ENCODE measurements at places on chromosomes 2 and 18.

GRCh38 chr2:141513853-141514252 is 617.0 kb downstream of the LRP1B start:
- no peak for DNase-seq

- no peak for DNase-seq
Observed at GRCh38 chr2:112004253-112004645, 50.8 kb upstream of the TMEM87B start.

DNA sequence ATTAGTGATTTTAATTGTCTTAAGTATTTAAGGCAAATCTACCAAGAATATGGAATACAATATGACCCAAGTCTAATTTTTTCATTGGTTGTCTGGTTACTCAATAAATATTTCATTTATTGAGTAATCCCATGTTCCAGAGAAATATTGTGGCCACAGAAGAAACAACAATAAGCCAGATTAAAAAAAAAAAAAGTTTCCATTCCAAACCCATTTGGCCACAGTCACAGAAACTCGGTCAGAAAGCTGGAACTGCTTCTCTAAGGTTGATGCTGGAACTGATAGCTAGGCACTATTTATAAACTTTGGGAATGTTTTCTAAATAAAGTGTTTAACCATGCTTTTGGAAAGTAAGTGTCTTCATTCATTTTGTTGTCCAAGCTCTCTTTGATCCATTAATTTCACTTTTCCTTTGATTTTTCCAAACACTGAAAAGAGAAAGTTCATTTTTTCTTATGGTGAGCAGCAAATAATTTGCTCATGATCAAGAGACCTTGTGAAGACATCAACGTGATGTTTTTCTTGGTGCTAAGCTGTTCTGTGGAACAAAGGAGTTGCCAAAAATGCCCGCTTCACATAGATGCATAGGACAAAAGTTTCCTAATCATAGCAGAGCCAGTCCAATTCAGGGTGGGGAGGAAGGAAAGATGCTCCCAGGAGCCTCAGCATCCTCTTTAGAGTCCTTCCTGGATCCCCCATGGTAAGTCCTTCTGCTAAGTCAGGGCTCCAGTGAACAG is 72.1 kb upstream of the CCBE1 start:
- DNase-seq = no peak

DNA sequence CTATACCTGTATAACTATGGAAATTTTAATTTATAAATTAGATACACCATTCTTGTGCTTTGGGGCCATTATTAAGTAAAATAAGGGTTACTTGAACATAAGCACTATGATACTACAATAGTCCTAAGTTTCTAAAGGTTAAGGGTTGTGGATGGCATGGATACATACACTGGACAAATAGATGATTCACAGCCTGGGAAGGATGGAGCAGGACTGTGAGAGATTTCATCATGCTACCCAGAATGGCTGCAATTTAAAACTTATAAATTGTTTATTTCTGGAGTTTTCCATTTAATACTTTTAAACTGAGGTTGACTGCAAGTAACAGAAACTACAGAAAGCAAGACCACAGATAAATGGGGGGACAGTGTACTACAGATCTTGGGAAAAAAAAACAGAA is 295.8 kb upstream of the ZNF804A start:
- no peak for DNase-seq

GRCh38 chr2:136206613-136207012 is 88.7 kb upstream of the CXCR4 start:
- DNase-seq = no peak

DNA sequence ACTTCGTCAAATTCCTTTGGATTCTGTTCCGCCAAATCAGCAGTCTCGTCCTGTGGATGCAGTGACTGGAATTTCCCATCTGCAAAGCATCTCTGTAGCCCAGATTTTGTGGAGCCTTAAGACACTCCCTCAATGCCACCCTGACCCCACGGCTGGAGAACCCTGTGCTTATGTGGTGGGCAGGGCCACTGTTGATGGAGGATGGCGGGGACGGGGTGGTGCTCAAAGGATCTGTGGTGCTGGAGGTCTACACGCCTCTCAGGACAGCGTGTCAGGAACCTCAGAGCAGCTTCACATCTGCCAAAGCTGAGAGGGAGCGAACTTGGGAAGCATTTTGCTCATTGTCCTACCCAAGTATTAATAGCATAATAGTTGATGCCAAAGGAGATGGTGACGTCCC is 200.1 kb downstream of the MGAT5 start:
- DNase-seq = no peak

- no peak for DNase-seq
Observed at GRCh38 chr18:50726960-50727589, 92.7 kb downstream of the MRO start.

GRCh38 chr2:202036601-202037037 is 3.0 kb downstream of the FZD7 start:
- no peak for DNase-seq

GRCh38 chr18:51543658-51544155 is 346.2 kb upstream of the MEX3C start:
- DNase-seq = no peak

- DNase-seq = no peak
Observed at GRCh38 chr2:45761635-45762034, 110.2 kb downstream of the PRKCE start.

DNA sequence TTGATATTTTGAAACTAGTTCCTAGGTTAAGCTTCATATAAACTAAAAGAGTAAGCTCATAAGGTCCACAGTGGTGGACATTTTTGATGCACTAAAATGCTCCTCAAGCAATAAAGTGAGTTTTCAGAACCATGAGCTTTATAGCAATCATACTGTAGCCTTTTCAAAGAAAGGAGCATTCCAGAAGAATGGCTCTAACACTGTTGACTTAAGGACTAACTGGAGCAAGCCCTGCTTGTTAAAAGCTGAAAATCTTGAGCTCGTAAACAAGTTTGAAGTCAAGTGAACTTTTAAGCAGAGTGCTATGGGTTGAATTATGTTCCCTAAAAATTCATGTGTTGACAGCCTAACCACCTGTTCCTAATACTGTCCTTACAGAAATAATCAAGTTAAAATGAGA is 38.0 kb downstream of the KYNU start:
- DNase-seq = no peak

DNA sequence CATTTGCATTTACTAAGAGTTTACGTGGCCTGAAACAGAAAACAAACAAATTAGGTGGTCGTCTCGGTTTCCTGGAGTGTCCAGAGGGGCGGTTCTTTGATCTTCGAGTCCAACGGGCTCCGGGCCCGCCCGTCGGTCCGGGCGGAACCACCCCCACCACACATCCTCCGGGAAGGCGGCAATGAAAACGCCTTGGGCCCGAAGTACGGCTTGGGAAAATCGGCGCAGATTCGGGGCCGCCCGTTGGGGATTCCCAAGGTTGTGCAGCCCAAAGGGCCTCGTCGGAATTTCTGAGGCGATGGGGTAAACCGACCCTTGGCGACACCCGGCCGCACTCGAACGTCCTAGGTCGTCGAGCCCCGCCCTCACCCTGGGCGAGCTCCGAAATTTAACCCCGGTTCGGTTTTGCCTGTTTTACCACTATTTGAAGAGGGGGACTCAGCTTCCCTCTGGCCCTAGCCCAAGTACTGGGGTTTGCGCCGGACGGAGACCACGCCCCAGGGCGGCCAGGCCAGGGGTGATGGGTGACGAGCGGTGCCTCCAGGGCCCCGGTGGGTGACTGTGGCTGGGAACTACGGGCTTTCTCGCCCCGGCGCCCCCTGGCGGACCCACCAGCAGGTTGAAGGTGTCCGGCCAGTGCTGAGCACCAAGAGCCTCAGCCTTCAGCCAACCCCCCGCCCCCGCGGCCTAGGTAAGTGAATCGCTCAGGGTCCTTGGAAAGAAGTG is 1.9 kb upstream of the CFAP53 start:
- no peak for DNase-seq

GRCh38 chr2:21981127-21981526 is 857.4 kb downstream of the TDRD15 start:
- no peak for DNase-seq

- DNase-seq = no peak
Observed at GRCh38 chr2:30255026-30255425, 23.7 kb downstream of the LBH start.

- no peak for DNase-seq
Observed at GRCh38 chr2:53148221-53148620, 619.4 kb upstream of the CHAC2 start.

GRCh38 chr18:29104227-29104626 is 927.3 kb upstream of the CDH2 start:
- no peak for DNase-seq

DNA sequence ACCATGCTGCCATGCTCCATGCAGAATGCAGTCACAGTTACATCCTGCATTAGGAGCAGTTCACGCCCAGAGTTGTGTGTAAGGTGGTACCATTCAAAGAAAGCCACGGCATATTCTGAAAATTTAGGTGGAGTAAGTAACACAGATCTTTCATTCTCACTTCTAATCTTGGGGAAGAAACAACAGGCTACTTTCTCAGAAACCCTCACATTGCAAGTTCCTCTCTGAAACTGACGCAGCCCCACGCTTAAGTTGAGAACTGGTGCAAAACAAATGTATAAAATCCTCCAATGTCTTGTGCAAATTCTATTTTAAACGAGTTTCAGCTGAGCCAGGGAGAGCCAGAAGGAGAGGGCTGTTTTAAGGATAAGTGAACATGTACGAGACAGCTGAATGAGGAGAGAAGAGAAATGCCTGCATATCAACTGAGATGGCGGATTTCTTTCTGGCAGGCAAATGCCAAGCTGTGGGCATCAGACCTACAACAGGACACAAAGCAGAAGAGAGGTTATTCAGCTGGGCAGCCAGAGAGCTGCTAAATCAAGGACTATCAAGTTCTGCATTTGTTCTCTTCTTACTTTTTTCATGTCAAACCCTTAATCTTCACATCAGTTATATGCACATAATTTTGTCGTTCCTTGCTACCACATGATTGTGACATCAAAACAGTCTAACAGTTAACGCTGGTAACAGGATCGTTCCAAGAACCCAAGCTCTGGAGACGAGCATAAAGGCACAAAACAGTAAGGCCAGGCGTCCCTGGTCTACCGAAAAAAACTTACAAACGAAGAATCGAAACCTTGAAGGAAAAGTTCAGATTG is 6.4 kb downstream of the ARL4C start:
- DNase-seq = no peak

GRCh38 chr2:113192459-113193100 is 18.8 kb downstream of the PSD4 start:
- DNase-seq = no peak

DNA sequence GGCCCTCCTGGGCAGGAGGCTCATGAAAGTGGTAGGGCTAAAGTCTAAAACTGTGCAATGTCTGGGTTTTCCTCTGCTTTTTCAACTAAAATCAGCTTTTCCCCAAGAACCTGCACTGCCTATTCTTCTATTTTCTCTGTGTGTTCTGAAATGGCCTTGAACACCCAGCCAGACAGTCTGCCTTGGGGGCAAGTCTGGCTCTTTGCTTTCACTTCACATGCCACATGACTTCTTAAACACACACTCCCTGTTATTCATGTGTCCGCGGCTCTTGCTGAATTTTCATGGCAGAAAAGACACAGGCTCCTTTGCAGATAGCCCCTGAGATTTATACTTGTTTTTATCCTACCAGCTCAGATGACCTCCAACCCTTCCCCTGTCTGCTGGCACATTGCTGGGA is 10.6 kb upstream of the RPIA start:
- no peak for DNase-seq

GRCh38 chr2:196479350-196479749 is 160.2 kb upstream of the CCDC150 start:
- DNase-seq = peak; percentile 63

GRCh38 chr2:70525032-70525431 is 28.6 kb downstream of the TGFA start:
- DNase-seq = peak; percentile 69

- no peak for DNase-seq
Observed at GRCh38 chr2:46836295-46837111, 79.1 kb downstream of the MCFD2 start.

- no peak for DNase-seq
Observed at GRCh38 chr2:237344942-237345341, 69.0 kb downstream of the COL6A3 start.

- no peak for DNase-seq
Observed at GRCh38 chr18:28863396-28863795, 686.5 kb upstream of the CDH2 start.

DNA sequence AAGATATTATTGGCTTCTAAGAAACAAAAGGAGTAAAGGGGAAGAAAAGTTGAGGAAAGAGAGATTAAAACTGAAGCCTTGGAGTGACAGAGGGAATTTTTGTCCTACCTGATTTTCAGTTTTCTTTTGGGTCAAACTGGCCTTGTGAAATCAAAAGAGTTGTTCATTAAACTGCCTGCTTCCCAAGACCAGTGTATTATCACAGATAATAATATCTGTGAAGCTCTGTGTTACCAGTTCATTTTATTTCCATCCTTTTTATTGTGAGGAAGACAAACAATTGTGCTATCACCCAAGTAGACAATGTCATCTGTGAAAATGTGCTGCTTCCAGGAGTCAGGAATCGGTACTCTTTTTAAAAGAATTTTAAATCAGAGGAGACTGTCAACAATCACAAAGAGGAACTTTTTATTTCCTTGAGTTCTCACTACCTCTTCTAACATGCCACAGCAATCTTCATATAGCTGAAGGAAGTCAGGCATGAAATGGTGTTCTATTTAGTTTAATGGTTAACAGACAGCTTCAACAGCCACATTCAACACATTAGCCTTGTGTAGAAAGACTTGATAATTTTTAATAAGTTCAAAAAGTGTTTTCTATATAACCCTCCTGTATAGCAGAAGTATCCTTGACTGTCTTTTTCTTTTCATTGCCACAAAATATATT is 554.8 kb downstream of the PIK3C3 start:
- peak; percentile 45 for DNase-seq

GRCh38 chr2:177124371-177124770 is 88.2 kb upstream of the HNRNPA3 start:
- no peak for DNase-seq

GRCh38 chr2:232375164-232375563 is 3.4 kb upstream of the ALPP start:
- DNase-seq = no peak

- no peak for DNase-seq
Observed at GRCh38 chr2:159856760-159857159, 58.8 kb upstream of the CD302 start.

DNA sequence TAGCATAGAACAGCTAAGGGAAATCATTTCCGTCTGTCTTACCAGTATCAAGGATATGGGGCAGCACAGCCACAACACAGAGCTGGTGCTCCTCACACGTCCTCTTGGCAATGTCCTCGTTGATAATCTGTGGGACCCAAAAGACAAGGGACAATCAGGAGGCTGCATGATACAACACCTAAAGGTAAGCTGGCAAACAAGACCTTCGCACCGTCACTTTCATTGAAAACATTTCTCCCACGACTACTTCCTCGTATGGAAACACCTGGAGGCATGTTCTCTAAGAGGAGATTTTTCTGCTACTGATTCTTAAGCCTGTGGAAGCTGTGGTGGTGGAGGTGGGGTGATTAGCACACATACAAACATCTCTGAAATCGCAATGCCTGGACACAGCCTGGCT is 23.7 kb downstream of the PDIA6 start:
- DNase-seq = no peak

Data from kidney epithelial cell (primary cell).